COR-L47 (cell line): ENCODE measurements at places on chromosomes 16 and 17.
A peak's percentile ranks its signal among the peaks of the same experiment; 100 is the strongest.

DNA sequence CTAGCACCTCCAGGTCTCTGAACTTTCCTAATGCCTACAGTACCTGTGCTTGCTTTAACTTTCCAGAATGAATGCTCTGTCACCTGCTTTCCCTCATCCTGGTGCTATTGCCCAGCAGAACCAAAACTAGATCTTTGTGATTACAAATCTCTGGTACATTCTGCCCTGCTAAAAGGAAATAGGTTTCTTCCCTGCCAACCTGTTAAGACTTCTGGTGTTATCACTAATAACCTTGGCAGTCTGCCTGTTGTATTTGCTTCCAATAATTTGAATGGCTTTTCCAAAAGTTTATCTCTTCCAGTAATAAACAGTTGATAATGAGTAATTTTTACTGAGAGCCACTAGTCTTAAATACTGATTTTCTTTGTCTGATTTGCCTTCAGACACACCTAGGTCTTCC lies 15.4 kb downstream of the PDZD9 start:
- DNase-seq: no peak

DNA sequence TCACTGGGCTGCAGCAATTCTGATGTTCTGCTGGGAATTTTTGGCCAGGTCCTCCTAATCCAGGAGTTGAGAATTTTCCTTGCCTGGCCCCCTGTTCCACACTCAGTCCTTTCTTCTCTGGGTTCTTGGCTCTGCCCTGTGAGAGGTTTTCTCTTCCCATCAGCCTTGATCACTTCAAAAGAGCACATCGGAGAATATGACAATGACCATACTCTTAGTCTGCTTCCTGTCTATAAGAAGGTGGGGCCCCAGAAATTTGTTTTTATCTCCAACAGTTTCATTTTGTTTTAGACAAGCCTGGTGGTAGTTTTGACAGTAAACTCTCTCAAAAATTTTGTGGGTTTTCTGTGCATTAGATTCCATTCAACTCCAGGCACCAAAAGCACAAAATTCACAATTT lies 70.7 kb downstream of the C17orf67 start:
- no peak for DNase-seq

DNA sequence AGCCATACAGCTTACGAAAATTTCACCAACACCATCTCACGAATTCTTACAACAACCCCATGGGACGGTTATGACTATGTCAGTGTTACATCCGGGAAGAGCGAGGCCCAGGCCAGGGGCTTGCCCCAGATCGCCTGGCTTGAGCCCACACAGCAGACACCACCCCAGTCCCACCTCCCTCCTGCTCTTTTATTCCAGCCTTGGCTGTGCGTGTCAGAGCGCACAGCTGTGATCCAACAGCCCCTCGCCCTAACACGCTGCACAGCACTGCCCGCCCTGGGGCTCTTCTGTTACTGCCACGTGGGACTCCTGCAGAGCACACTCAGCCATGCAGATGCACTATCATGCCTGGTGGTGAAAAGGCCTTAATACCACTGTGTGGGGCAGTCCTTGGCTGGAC lies 127.9 kb downstream of the ENGASE start:
- no peak for DNase-seq

GRCh38 chr17:2800367-2800766 lies 4.1 kb downstream of the RAP1GAP2 start:
- no peak for DNase-seq

GRCh38 chr16:78069913-78070312 lies 29.5 kb upstream of the WWOX start:
- no peak for DNase-seq

DNA sequence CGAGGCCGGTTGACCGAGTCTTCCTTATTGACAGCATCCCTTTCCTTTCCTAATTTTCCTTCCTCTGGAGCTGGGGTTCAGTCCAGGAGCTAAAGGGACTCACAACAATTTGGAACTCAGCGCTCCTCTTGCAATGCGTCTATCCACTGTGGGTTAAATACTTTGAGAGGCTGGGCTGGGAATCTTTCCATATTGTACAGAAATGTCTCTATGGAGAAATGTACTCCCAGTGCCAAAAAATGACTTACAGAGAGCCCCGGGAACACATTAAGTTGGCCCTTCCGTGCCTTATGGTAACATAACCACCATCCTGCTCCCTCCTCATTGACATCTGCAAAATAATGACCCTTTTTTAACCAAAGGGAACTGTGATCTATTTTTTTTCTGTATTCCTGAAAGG lies 192.8 kb downstream of the FTO start:
- DNase-seq: no peak

GRCh38 chr17:49108318-49108717 lies 24.3 kb upstream of the B4GALNT2 start:
- peak; percentile 2 for DNase-seq

- DNase-seq: no peak
Observed at GRCh38 chr16:3182608-3183444, 5.2 kb upstream of the OR1F1 start.

DNA sequence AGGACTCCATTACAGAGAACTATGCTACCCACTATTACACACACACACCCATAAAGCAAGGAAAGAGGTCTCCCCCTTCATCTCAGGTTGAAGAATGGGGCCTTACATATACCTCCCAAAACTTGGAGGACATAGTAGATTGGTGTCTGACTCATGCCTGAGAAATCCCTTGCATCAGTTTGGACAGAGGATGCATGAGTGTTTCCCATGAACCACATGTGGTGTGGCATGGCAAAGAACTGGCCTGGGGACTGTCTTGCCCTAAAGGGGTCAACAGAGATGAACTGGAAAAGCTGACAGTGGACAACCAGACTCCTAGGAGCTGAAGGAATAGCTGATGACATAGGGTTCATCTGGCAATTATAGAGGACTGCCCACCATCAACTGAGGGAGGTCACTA lies 54.0 kb downstream of the DYNLRB2 start:
- no peak for DNase-seq

GRCh38 chr17:79027925-79028491 lies 4.0 kb downstream of the C1QTNF1 start:
- no peak for DNase-seq

DNA sequence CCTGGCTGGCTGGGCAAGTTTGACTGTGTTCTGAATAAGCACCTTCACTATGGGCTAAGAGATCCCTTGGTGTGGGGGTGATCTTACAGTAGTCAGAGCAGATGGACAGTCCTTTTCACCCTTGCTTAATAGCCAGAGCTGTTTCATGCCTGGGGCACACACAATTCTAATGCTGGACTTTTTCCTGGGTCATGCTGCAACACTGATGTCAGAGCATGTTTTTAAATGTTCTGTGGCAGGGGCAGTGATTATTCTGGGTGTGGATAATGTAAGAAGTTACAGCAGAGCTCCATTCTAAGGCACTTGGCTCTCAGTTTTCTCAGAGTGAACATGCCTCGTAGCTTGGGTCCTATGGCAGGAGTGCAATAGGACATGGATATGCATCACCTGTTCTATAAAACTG lies 4.0 kb upstream of the CD68 start:
- no peak for DNase-seq

GRCh38 chr17:27356091-27356705 lies 62.3 kb downstream of the WSB1 start:
- DNase-seq: no peak

- no peak for DNase-seq
Observed at GRCh38 chr17:13222975-13223374, 205.1 kb upstream of the ELAC2 start.

- no peak for DNase-seq
Observed at GRCh38 chr17:50721194-50722010, 2.0 kb downstream of the LUC7L3 start.

- DNase-seq: no peak
Observed at GRCh38 chr16:50641818-50642187, 39.3 kb downstream of the SNX20 start.

- DNase-seq: no peak
Observed at GRCh38 chr17:36024106-36024869, 6.5 kb upstream of the CCL23 start.

GRCh38 chr16:2079311-2079800 lies 31.6 kb downstream of the TSC2 start:
- DNase-seq: no peak

- DNase-seq: no peak
Observed at GRCh38 chr16:89192956-89193575, 7.3 kb downstream of the SLC22A31 start.
